Glutamatergic neuron (in vitro differentiated cells): ENCODE measurements at places on chromosomes 12 and 14. TPM values are rescaled to one million over a fixed set of nuclear protein-coding genes. Genes with fewer than 3 reads are reported as not detected.

The FLRT2 gene
- total RNA-seq, result 69.6 TPM

The SYNDIG1L gene
- total RNA-seq, result 1.5 TPM

The MMP19 gene
- not detected for total RNA-seq

The ACOT6 gene
- total RNA-seq, result not detected

The FAM186B gene
- not detected for total RNA-seq

The RARG gene
- 0.27 TPM for total RNA-seq

The HSP90B1 gene
- total RNA-seq, result 231 TPM

The ZFYVE1 gene
- total RNA-seq, result 43.7 TPM

The AICDA gene
- total RNA-seq, result not detected

The IFNG gene
- not detected for total RNA-seq

The TOMM20L gene
- not detected for total RNA-seq
